T-cell (primary cell): ENCODE measurements at places on chromosomes 2 and 18.

- DNase-seq = no peak
Measured at GRCh38 chr18:22567794-22568193, 150.1 kb upstream of the CTAGE1 start.

GRCh38 chr2:211084352-211084751 is 528.0 kb downstream of the CPS1 start:
- no peak for DNase-seq

DNA sequence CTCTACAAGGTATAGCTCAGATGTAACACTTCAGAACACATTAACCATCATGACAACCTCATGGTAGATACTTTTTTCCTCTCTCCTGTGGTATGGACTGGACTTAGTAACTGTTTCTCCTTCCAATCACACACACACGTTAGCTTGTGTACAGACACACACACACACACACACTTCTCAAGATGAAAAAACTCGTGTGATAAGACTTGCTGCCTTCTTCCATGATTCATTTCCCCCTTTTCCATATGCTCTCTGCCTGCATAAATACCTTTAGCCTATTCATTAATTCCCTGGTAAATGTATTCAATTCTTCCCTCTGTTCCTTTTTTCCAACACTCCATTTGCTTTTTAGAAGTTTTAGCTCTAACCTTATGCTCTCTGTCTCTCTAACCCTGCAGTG is 118.9 kb upstream of the TANK start:
- DNase-seq = no peak

GRCh38 chr18:43525169-43525568 is 247.9 kb upstream of the SYT4 start:
- DNase-seq = no peak

- no peak for DNase-seq
Measured at GRCh38 chr18:28115149-28115550, 61.8 kb downstream of the CDH2 start.

DNA sequence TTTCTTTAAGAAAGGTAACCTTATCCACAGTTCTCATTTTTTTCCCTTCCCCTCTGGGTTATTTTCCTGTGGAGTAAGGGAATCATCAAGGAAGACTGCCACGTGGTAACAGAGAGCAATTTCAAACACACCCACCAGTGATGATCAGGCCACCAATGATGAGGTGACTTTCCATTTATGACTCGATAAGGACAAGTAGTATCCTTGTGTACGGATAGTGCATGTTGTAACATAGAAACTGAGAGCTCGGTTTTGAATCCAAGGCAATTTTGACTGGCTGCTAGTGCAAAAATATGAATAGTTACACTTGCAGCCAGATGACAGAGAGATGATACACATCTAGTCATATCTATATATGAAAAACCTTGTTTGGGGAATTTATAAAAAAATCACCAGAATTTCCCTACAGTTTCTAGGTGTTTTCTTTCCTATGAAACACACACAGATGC is 143.6 kb upstream of the TCF4 start:
- no peak for DNase-seq
